ENCODE measurements at places on chromosomes 11 and 22.

- no peaks in the 10 kb centered on the region for H3K36me3 ChIP-seq
- no peak overlapping the region for H3K4me3 ChIP-seq
- DNase-seq: no peak
- no peaks in the 10 kb centered on the region for H3K27me3 ChIP-seq
- no peak overlapping the region for H3K27ac ChIP-seq
Observed at GRCh38 chr11:19380375-19380774, 139.6 kb upstream of the E2F8 start.

DNA sequence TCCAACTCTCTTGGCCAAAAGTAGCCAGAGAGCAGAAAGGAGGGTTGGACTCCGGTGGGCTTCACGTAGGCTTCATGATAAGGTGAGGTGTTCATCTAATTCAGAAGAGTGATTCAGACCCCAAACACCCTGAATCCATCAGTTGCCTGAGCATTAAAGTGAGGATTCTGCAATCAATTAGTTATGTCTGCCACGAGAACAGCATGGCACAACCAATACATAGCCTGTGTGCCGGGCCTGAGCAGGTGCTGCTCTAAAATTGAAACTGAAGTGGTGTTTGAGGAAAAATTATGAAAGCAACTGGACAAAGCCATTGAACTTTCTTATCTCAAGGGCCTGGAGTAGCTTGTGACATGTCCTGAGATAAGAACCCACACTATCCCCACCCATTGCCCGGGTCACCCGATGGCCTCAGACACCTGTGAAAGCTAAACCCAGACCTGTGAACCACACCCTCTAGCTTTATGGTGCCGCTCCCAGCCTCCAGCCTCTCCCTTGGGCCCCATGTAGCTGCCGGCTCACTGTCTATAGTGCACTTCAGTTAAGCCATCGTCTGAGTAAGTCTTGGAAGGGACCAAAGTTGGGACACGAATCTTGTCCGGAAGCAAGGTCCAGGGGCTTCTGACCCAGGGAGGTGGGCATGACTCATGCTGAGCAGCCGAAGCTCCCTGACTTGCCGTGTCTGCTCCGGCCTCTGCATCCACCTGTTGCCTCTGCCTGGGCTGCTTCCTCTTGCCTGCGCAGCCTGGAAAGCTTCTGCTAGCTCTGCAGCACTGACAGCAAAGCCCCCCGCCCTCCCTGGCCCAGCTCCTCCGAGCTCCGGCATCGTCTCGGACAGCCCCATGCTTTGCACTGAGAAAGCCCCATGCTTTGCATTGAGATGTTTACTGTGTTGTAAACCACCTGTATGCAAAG, 5.7 kb upstream of the MYEOV start:
- H3K4me3 ChIP-seq: no peak overlapping the region
- no peaks in the 10 kb centered on the region for H3K27me3 ChIP-seq
- no peak overlapping the region for H3K27ac ChIP-seq
- no peaks in the 10 kb centered on the region for H3K36me3 ChIP-seq
- DNase-seq: no peak
- H3K4me1 ChIP-seq: no peaks in the 10 kb centered on the region

DNA sequence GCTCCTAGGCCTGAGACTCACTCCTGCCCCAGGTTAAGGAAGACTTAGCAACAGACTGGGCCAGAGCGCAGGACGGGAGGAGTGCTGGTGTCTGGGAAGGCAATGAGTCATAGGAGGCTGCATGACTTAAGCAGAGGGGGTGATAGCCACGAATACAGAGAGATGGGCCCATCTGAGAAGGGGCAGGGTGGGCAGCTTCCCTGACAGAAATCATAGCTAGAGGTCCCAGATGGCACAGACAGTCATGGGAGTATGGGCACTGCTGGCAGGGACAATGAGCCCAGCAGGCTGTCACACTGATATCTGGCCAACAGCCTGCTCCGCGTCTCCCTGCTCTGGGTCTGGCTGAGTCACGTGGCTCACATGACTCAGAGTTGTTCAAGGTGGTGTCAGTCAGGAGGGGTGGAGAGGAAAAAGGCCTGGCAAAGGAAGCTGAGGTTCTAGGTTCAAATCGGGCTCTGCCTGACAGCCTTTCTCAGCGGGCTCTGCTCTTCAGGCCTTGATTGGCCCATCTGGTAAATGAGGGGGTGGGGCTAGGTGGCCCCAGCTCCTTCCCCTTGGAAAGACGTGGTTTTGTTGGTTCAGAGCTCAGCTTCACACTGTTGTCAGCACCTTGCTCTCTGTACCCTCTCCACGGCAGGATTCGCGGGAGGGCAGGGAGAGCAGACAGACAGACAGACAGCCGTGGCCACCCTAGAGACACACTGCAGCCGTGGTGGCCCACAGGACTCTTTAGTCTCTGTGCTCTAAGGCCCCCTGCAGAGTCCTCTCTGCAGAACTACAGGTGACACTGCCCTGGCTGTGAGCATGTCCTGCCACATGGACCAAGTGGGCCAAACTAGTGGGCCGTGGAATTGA, 47.8 kb downstream of the DBX1 start:
- no peaks in the 10 kb centered on the region for H3K36me3 ChIP-seq
- no peaks in the 10 kb centered on the region for H3K27me3 ChIP-seq
- H3K27ac ChIP-seq: no peak overlapping the region
- no peaks in the 10 kb centered on the region for H3K4me1 ChIP-seq

- H3K27ac ChIP-seq: no peak overlapping the region
- no peaks in the 10 kb centered on the region for H3K27me3 ChIP-seq
- no peak overlapping the region for H3K4me3 ChIP-seq
- DNase-seq: no peak
Observed at GRCh38 chr11:65156926-65157325, 13.1 kb upstream of the SPDYC start.

DNA sequence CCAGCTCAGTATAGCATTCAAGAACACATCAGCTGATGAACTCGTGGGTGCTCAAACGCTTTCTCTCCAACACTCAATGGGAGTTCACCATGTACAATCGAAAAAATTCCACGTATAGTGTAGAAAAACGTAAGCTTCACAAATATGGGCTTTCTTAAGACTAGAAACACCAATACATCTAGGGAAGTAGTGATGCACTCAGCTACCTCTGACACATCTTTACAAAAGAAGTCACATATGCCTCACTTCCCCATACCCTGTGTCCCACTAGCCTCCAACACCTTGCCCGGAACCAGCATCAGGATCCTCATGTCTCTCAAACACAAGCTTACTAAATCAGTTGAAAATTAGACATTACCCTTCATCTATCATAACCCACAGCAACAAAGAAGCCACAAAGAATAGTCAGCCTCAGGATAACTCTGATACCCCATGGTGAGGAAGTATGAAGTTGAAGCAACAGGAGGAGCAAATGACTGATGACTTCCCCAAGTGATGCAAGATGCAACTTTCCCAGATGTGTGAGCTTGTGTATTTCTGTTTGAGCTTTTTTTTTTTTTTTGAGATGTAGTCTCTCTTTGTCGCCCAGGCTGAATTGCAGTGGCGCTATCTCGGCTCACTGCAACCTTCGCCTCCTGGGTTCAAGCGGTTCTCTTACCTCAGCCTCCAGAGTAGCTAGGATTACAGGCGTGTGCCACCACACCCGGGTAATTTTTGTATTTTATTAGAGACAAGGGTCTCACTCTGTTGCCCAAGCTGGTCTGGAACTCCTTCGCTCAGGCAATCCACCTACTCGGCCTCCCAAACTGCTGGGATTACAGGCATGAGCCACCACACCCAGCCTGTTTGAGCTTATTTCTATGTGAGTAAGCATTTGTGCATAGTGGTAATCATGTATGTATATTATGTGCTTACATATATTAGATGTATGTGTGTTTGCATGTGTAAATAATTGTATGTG, 8.5 kb upstream of the DENND5A start:
- H3K4me3 ChIP-seq: no peak overlapping the region
- H3K36me3 ChIP-seq: no peaks in the 10 kb centered on the region
